ENCODE measurements at places on chromosomes 4 and X. TPM values are rescaled to one million over a fixed set of nuclear protein-coding genes. Genes with fewer than 3 reads are reported as not detected.
A peak's percentile ranks its signal among the peaks of the same experiment; 100 is the strongest.

GRCh38 chr4:120829113-120829831 is 93.3 kb downstream of the PRDM5 start:
- DNase-seq, result no peak

DNA sequence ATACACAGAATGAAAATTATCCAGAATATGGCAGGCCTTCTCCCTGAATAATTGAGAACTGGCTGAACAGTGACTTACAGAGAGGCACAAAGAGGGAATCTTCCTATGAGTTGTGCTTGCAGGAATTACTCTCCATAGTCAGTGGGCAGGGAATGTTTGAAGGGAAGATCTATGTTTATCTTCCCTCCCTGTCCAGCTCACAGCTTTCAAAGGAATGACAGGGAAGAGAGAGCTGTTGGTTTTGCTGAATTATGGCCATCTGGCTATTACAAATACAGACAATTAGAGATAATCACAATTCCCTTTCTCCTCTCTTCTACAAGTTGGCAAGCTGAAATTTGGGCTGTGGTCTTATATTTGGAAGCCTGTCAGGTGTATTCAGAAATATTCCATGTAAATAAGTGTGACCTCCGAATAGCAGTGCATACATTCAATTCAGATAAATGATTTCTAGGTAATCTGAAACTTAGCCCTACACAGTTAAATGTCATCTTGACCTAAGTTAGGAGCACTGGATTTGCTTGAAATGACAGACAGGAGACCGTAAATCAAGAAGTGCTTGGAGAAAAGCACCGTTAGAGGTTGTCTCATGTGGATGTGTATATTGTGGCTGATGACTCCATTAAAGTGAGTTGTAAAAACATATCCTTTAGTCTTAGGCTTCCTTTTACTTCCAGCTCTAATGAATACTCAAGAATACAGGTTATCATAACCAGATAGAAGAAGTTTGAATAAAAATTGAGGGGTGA is 136.8 kb downstream of the C4orf33 start:
- DNase-seq, result no peak

- peak; percentile 25 for DNase-seq
These were observed 88.3 kb downstream of the EVC2 start for GRCh38 chr4:5619913-5620625.

DNA sequence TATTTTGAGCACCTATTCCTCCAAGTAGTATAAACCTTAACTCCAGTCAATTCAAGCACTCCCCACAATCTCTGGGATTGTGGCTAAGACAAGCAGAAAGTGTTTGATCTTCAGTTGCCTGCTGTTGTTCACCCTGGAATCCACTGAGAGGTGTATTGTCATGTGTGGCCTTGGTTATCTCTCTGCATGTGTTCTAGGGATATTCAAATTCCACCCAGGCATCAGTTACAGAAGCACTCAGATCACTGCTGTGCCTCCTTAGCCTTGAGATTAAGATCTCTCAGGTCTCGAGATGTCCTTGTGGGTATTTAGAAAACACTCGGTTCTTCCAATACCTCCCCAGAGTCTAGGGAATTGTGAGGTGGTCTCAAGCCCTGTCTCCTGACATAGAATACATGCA is 213.3 kb downstream of the SMARCA1 start:
- peak; percentile 12 for DNase-seq

Gene THAP9
- 26.2 TPM for total RNA-seq

Data from H7 (cell line).